Muscle of arm (tissue), 14 donors: ENCODE measurements at places on chromosomes 5 and 9.
A peak's percentile ranks its signal among the peaks of the same experiment; 100 is the strongest.

DNA sequence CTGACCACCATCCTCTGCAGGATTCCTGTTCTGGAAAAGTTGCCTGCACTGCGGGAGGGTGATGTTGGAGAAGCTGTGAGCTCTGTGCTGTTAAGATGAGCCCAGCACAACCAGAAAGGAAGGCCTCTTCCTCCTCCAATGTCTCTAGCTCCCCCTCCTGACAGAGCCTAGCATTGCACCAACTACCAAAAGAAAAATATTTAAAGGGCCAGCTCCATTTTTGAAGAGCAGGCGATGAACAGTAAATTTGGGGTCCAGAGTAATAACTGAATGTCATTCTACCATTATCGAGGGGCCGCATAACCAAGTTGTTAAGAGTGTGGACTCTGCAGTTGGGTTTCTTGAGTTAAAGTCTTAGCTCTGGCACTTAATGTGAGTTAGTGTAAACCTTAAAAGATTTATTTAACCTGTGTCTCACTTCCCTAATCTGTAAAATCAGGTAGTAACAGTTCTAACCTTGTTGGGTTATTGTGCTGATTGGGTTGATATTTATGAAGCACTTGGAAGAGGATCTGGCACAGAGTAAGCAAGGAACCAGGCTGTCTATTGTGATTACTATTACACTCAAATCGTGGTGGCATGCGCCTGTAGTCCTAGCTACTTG is 3.9 kb downstream of the TEX53 start:
- DNase-seq = peak; percentile 67

- no peak for DNase-seq
Measured at GRCh38 chr5:149079883-149080282, 17.0 kb upstream of the SH3TC2 start.

- no peak for DNase-seq
Measured at GRCh38 chr5:5838493-5838892, 416.0 kb downstream of the ICE1 start.

DNA sequence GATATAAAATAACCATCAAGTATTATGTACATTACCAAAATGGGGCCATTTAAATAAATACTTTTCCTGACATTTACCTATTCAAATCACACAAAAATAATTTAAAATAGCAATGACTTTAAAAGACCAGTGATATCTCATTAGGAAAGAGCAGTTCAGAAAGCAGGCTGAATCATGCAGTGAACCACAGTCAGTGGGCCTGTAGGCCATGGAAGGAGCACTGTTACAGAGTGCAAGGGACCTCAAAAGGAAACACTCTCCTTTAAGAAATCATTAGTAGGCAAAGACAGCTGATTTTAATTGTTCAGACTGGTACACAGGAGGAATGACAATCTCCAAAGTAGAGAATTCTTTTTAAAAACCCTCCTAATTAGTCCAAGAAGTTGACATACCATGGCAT is 283.5 kb upstream of the EFNA5 start:
- no peak for DNase-seq

GRCh38 chr9:89622933-89623861 is 18.4 kb downstream of the GADD45G start:
- DNase-seq = no peak

DNA sequence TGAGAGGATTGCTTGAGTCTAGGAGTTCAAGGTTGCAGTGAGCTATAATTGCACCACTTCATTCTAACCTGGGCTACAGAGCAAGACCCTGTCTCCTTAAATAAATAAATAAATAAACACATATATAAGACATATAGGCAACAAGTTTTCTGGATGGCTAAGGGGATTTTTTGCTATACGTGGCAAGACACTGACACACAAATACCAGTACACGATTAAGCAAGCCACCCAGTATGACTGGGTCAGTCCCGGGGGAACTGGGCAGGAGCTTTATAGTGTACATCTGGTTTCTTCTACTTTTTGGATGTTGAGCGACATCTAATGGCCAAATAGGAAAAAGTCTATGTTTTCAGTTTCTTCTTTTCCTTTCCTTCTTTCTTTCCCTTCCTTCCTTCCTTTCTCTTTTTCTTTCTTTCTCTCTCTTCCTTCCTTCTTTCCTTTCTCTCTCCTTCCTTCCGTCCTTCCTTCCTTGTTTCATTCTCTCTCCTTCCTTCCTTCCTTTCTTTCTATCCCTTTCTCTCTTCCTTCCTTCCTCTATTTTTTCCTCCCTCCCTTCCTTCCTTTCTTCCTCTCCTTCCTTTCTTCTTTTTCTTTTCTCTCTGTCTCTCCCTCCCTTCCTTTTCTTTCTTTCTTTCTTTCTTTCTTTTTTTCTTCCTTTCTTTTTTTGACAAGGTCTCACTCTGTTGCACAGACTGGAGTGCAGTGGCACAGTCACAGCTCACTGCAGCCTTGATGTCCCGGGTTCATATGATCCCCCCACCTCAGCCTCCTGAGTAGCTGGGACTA is 47.0 kb upstream of the PLIN2 start:
- DNase-seq = peak; percentile 55

DNA sequence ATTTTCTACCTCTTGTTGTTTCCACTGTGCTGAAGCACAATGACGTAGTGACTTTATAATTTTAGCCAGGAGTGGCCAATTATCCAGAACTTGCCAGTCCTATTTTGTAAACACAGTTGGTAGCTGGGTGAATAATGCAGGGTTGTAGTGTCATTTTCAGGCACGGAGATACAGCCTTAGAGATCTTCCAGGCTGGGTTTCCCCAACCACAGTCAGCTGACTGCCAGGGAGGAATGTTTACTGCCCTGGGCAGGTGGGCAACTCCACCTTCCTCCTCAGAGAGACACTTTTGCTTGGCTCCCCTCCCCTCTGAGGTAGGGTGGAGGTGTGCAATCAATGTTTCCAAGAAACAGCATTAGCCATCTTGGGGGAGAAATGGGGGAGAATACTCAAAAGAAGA is 228.1 kb upstream of the NR4A3 start:
- DNase-seq = no peak

GRCh38 chr9:77156646-77157371 is 20.5 kb upstream of the VPS13A start:
- no peak for DNase-seq

GRCh38 chr5:176820937-176821336 is 10.6 kb downstream of the UNC5A start:
- DNase-seq = no peak

DNA sequence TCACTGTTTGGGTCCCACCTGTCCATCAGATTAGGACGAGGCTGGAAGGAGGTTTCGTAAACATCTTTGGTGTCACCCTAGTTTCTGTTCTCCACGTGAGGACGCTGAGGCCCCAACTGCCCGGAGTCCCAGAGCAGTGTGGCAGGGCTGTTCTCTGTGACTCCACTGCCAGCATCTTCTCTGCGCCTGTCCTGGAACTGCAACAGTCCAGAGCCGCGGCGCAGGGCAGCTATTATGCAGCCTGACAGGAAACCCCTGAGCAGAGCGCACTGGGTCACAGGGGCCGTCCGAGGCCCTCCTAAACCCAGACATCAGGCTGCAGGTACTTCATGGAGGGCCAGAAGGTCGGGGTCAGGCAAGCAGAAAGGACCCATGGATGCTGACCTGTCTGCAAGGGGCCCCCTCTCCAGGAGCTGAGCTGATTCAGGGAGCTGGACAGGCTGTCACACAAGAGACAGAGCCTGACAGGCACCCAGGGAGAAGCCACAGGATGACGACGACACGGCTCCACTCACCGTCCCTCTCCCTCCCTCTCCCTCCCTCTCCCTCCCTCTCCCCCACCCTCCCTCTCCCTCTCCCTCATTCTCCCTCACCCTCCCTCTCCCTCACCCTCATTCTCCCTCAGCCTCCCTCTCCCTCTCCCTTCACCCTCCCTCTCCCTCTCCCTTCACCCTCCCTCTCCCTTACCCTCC is 31.7 kb downstream of the DBH start:
- no peak for DNase-seq

DNA sequence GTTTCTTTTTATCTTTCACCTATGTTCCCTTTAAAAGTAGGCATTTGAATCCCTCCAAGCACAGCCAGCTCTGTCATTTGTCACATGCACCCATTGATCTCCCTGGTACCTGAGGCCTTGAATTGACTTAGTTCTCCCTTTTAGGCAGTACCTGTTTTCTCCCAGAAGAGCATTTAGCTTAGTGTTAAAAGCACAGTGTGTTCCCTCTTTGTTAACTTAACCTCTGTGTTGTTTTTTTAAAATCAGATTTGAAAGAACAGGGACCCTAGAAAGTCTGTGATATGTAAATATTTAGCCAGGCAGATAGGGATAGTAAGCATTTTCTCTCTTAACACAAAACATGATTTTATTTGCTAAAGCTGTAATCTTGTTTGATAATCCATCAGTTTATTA is 113.8 kb upstream of the SPATA31D4 start:
- DNase-seq = no peak

GRCh38 chr5:170267431-170268152 is 30.0 kb downstream of the LCP2 start:
- DNase-seq = peak; percentile 73

DNA sequence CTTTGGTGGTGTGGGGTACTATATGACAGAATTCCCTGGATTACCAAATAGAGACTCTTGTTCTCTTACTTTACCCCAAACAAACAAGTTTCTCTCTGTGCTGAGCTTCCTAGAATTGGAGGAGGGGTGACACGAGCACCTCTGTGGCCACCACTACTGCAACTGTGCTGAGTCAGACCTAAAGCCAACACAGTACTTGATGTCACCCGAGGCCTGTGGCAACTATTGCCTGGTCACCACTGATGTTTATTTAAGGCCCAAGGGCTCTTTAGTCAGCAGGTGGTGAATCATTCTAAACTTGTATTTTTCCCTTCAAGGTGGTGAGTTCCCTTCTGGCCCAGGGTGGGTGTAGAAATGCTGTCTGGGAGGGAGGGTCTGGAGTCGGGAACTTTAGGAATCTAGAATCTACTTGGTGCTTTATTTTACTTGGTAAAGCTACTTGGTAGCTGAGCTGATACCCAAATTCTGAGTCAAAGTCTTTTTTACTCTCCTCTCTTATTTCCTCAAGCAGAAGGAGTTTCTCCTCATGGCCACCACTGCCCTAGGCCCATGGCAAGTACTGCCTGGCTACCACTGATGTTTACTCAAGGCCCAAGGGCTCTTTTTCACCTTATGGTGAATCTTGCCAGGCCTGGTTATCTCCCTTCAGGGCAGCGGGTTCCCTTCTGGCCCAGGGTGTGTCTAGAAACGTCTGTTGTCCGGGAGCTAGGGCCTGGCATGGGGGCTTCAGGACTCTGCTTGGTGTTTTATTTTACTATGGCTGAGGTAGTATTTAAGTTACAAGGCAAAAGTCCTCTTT is 9.8 kb downstream of the LURAP1L start:
- DNase-seq = no peak

- no peak for DNase-seq
Measured at GRCh38 chr9:38761999-38762398, 42.1 kb upstream of the FAM240B start.

DNA sequence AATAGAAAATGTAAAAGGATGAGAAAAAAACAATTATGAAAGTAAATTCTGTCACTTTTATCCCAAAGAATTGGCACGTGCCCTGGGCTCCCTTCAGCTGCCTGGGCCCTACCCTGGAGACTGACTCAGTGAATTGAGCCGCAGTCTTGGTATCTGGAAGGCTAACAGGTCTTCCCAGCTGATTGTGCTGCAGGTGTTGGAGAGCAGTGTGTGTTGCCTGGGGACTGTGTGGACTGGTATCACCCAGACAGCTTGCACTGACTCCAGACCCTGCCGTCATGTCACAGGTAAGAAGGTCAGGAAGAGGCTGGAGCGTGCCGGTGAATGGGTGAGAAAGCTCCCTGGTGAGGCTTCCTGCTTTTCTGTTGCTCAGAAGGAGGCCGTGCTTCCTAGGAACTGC is 83.3 kb downstream of the AOPEP start:
- no peak for DNase-seq

DNA sequence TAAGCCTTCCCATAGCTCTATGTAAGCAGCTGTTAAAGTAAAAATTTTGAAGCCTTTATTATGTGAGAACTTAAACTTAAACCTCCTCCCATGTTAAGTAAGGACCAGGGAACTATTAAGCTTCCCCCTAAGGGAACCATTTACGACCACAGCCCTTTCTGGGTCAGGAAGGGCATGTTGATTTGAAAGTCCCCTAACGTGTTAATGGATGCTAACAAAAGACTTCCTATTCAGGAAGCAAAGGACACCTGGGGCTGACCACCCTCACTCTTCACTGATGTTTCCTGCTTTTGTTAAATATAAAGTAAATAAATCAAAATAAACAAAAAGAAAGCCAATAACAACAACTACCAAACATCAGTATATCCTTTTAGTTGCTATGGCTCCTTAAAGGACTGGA is 170.6 kb upstream of the RFX3 start:
- DNase-seq = no peak

DNA sequence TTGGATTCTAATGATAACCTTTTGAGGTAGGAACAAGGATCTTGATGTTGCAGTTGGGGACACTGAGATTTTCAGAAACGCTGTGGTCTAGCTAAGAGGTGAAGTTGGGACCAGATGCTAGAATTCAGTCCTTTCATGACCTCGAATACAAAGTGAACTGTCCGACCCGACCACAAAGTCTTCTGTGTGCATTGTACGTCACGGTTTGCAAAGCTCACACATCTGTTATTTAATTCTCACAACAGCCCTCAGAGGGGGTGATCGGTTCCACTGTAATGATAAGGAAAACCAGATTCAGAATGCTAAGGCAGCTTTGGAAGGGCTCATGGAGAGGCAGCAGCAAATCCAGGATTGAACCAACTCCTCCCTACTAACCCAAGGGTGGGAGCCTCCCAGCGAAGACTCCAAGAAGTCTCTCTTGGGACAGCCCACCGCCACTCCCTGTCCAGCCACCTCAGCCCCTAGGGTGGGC is 16.6 kb upstream of the KIF12 start:
- no peak for DNase-seq

DNA sequence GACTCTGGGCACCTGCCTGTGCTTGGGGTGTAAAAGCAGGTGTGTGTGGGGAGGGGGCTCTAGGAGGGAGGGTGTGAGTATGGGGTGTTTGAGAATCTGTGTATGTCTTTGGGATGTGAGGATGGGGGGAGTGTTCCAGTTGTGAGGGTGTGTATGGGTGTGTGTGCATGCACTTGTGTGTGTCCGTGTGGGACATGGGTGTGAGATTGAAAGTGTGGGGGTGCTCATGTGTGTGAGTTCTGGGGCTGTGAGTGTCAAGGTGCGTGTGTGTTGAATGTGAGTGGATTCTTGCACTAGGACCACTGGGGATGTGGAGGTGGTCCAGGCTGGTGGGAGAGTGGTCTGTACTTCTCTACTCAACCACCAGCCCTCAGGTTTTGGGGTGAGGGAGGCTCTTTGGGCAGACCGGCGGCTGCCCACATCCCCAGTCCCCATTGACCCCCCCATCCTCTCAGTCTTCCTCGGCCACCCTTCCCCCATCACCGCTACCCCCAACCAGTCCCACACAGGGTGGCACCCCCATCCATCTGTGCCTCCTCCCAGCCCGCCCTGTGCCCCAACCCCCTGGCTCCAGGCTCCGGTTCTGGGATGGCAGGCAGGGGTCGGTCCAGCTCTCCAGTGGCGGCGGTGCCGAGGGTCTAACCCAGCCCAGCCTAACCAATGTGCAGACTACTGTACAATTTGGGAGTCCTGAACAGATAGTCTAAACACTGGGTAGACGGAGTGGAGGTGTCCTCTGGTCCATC is 31.5 kb downstream of the GOLGA2 start:
- peak; percentile 68 for DNase-seq
